ENCODE measurements at places on chromosomes 2 and 18. TPM values are rescaled to one million over a fixed set of nuclear protein-coding genes. Genes with fewer than 3 reads are reported as not detected.

DNA sequence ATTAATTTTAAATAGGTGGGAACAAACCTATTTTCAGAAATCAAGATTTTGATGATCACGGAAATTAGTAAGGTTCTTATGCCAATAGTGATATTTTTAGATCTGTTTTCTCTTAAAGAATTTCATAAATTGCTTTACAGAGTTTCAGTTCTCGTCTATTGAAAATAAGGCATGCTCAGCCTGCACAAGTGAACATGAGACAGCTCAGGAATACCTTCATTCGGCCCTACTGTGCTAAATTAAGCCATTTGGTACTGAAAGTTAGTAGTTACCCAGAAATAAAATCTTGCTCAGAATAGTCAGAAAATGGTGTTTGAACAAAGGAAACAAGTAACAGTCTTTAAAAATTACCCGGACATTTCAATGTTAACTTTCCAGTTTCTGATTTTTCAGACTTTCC is 60.4 kb downstream of the DLGAP1 start:
- no peak for DNase-seq

DNA sequence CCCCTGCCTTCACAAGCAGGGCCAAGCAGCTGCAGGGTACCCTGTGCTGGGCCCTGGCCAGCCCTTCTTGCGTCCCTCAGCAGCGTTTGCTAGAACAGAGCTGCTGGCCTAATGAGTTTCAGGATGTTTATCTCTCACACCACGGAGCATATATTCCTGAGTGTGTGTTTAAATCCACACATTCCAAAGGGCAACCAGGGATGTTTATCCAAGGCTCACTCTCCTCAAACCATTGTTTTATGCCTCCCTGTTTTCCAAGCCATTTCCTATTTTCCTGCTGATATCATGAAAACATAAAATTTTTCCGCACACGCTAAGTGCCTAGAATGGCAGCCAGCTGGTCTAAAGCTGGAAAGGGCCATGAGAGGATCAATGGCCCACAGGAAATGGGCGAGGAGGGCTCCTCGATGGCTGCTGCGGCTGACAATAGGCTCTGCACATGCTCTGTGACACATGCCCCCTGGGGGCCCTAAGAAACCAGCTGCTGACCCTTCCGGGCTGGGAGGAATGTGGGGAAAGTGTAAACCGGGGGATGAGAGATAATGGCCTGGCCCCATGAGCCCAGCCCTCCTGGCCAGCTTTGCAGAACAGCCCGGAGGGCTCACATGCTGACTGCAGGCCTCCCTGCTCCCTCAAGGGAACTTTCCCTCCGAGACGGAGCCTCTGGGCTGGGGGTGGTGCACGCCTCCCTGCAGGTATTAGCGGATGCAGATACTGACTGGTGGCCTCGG is 194.0 kb downstream of the NDUFA10 start:
- DNase-seq = no peak

DNA sequence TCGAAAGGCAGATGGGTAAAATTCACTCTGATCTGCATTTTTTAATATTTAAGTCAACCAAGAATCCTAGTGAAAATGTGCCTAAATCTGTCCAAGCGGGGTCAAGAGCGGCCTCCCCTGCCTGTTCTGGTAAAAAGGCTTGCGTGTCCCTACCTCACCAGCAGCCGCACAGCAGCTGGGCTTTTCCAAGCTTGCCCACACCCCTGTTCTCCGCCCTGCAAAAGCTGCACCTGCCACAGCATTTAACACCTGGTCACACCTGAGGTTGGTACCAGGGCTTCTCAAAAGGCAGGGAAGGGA is 25.8 kb upstream of the TMEM182 start:
- no peak for DNase-seq

DNA sequence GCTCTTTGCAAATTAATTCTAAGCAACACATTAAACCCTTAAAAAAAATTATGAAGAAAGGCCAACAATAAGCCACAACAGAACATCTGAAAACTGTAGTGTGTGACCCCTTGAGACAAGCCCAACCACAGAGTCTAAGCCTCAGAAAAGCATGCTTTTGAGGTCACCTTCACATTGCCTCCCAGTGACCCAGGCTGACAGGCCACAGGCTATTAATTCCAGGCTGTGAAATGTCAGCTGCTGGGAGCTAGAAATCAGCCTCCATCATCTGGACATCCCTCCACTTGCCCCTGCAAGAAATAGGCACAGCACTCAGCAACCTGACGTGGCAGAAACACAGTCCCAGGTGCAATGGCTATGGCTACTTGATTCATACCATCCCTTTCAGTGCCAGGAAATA is 179.4 kb upstream of the ZFP36L2 start:
- DNase-seq = no peak

- peak; percentile 83 for DNase-seq
These were observed 73.0 kb upstream of the YWHAQ start for GRCh38 chr2:9703701-9704221.

The KCNE4 gene
- 47.1 TPM for polyA plus RNA-seq

GRCh38 chr2:151904021-151904420 is 75.8 kb upstream of the ARL5A start:
- no peak for DNase-seq

The LIMS4 gene
- polyA plus RNA-seq = 0.31 TPM

GRCh38 chr2:12192762-12193161 is 446.3 kb downstream of the LPIN1 start:
- DNase-seq = no peak

DNA sequence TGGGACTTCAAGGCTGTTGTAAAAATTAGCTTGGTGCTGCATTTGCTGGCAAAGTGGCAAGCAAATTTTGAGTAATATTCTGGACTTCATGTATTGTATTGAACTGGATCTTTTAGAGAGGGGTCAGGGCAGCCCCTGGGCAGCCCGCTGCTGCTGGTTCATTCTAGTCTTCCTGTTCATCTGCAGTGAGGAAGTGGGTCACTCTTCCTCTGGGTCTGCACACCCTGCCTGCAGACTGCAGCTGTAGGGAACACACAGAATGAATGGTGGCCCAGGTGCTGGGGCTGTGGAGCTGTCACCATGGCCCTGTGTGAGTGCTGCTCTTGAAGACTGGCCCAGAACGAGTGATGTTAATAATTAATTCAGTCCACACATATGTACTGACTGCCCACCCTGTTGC is 9.4 kb downstream of the SH3RF3 start:
- no peak for DNase-seq

GRCh38 chr2:167550448-167550847 is 662.2 kb downstream of the XIRP2 start:
- peak; percentile 11 for DNase-seq

The WDR7 gene
- polyA plus RNA-seq = 5.9 TPM

The DTNA gene
- polyA plus RNA-seq = 18.3 TPM

The ARHGAP15 gene
- not detected for polyA plus RNA-seq

- DNase-seq = no peak
These were observed 329.7 kb upstream of the NRP2 start for GRCh38 chr2:205352593-205352992.

DNA sequence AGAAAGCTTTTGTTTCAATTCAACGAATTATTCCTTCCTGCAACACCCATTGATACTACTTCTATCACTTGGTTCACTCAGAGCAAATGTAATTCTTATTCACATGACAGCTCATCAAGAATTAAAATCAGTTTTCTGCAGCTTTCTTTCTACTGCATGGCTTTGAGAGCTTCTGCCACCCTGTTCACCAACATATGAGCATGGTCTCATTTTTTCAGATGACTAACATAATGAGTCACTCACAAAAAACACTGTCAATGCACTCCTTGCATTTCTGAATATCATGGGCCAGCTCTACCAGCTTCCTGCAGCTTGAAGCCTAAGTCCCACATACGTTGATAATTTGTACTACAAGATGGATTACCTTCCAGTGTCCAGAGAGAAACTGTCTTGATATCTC is 342.9 kb downstream of the LRATD1 start:
- no peak for DNase-seq

DNA sequence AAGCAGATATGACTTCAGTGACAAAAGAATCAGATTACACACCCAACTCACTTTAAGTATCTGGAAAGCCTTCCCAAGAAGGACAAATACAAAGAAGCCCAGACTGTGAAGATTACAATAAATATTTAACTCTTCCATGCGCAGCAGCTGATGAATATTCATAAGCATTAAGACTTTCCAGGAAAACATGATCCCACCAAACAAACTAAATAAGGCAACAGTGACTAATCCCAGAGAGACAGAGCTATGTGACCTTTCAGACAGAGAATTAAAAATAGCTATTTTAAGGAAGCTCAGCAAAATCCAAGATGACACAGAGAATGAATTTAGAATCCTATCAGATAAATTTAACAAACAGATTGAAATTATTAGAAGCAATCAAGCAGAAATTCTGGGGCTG is 108.2 kb upstream of the UBE2E3 start:
- no peak for DNase-seq

GRCh38 chr2:174704642-174705041 is 59.6 kb downstream of the CHRNA1 start:
- DNase-seq = no peak

- no peak for DNase-seq
These were observed 129.2 kb downstream of the IKZF2 start for GRCh38 chr2:213021971-213022899.

The ASPRV1 gene
- 0.66 TPM for polyA plus RNA-seq

The RIT2 gene
- not detected for polyA plus RNA-seq

- DNase-seq = no peak
These were observed 93.0 kb upstream of the SLC39A10 start for GRCh38 chr2:195563857-195564512.

- no peak for DNase-seq
These were observed at the start of gene SPEG for GRCh38 chr2:219434718-219435525. TSS of gene SPEG (plus strand) at chr2:219434843. CDS start at chr2:219434978, 135 bp downstream.

- no peak for DNase-seq
These were observed 34.9 kb upstream of the NEDD4L start for GRCh38 chr18:58009166-58009565.

DNA sequence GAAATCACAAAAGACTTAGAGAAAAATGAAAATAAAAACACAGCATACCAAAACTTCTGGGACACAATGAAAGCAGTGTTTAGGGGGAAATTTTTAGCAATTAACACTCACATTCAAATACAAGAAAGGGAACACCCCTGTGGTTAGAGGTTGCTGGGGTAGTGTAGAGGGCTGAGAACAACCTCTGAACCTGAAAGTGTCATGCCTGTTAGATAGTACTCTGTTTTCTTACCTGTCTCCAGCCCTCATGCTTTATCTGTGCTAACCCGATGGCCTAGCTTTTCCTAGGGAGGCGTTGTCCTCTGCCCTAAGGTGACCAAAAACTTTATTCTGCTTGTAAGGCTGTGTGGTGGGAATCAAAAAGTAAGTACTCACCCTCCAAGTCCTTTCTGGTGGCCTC is 122.6 kb upstream of the OTX1 start:
- DNase-seq = no peak

- DNase-seq = no peak
These were observed 198.6 kb downstream of the RNF152 start for GRCh38 chr18:61694236-61694635.

- DNase-seq = no peak
These were observed 23.5 kb downstream of the EMX1 start for GRCh38 chr2:72940786-72941185.

DNA sequence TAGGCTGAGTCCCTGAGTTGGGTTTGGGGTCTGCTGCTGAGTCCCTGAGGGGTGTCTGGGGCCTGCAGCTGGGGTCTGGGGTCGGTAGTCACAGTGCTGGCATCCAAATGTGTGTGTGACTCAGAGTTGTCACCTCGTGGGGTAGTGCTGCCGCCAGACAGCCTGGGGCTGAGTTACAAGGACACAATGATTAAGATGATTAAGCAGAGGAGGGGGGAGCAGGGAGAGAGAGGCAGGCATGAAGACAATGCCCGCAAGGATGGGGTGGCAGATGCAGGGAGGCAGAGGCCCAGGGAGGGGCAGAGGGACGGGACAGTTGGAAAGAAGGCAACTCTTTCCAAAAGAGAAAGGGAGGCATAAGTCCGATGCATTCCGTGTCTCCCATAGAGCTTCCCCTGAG is 120.2 kb downstream of the CELF4 start:
- DNase-seq = no peak

DNA sequence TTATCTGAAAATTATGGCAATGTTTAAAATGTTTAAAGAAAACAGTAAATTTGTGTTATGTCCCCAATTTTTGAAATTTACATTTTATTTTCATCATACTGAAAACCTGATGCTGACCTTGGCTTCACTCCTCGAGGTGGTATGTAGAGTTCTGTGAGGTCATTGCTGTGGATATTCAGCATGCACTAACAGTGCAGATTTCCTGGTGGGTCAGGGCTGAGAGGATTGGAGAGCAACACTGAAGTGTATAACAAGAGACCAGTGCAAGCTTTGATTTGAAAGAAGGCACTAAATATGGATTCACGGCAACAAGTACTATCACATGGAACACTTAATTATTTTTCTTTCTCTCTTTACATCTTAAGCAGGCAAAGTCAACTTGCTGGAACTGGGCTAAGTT is 134.1 kb downstream of the SLC8A1 start:
- DNase-seq = no peak

DNA sequence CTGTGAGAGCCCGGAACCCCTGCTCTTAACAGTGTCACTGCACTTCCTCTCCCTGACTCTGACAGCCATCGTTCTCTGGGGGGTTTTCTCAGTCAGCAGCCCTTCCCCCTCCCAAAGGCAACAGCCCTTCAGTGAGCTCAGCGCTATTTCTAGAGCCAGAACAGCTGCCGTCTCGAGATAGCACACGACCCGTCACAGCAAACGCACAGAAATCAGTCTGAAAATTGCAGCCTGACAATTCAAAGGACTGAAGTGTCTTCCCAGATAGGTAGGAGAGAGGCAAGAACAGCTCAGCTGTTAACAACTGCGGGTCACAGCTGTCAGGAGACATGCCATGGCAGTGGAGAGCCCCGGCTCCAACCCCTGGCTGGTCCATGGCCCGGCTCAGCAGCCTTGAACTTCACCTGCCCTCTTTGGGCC is 45.4 kb downstream of the ST8SIA5 start:
- no peak for DNase-seq

DNA sequence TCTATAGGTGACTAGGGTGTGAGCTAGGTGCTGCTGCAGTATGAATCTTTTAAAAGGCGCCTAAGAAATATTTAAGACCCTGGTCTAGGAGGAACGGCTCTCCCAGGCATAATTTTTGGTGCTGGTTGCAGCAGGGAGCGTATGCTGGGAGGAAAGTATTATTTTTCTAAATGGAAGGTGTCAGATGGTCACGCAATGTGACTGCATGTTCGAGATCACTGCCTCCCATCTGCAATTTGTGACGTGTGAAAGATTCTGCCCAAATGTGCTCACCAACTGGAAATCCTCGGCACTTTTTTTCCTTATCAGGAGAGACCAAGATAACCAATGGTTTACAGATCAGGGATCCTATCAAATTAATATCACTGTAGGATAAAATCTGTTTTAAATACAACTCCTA is 95.6 kb upstream of the KLHL14 start:
- DNase-seq = no peak

The IL36A gene
- not detected for polyA plus RNA-seq

The TLK1 gene
- polyA plus RNA-seq = 13.0 TPM

The TMEM169 gene
- 0.91 TPM for polyA plus RNA-seq

- peak; percentile 54 for DNase-seq
These were observed 1.1 kb downstream of the NPC1 start for GRCh38 chr18:23585007-23585871.

GRCh38 chr2:42858140-42859005 is 66.0 kb upstream of the HAAO start:
- DNase-seq = no peak
